CD8-positive, alpha-beta T cell (primary cell): ENCODE measurements at places on chromosomes 12 and 14.
A peak's percentile ranks its signal among the peaks of the same experiment; 100 is the strongest.

GRCh38 chr14:69865701-69866365, 13.4 kb upstream of the SMOC1 start:
- DNase-seq: no peak

GRCh38 chr12:14681190-14681589, 15.2 kb downstream of the GUCY2C start:
- DNase-seq: no peak

- DNase-seq: no peak
Observed at GRCh38 chr12:88111074-88111652, 30.7 kb downstream of the CEP290 start.

DNA sequence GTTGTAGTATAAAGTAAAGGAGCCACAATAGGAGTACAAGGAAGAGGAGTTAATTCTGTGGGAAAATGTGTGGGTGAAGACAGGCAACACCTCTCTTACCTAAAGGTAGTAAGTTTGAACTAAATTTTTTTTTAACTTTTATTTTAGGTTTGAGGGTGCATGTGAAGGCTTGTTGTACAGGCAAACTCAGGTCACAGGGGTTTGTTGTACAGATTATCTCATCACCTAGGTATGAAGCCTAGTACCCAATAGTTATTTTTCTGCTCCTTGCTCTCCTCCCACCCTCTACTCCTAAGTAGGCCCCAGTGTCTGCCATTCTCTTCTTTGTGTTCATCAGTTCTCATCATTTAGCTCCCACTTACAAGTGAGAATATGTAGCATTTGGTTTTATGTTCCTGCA, 70.5 kb downstream of the DNAI7 start:
- no peak for DNase-seq

GRCh38 chr14:103204852-103205540, 81.7 kb downstream of the TNFAIP2 start:
- DNase-seq: no peak

- peak; percentile 42 for DNase-seq
Observed at GRCh38 chr12:55728939-55729818, at the start of gene CD63. Gene CD63, minus strand, starts transcription at chr12:55729009. Its CDS starts 668 bp downstream, at chr12:55728341.

DNA sequence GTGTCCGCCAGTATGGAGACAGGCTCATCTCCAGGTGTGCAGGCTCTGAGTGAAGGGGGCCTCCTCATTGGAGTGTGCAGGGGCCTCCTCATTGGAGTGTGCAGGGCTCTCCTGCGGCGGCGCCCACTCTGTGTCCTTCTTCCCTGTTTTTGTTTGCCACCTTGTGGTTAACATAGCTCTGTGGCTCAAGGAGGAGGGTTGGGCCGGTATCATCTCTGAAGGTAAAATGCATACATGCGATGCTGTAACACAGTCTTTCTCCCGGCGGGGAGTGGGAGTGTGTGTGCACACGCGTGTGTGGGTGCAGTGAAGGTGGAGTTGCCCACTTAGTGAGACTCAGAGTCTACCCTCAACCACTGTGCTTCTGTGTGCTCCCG, 429.4 kb downstream of the ZFP36L1 start:
- DNase-seq: no peak

GRCh38 chr12:49655595-49656236, 32.4 kb downstream of the PRPF40B start:
- DNase-seq: no peak

DNA sequence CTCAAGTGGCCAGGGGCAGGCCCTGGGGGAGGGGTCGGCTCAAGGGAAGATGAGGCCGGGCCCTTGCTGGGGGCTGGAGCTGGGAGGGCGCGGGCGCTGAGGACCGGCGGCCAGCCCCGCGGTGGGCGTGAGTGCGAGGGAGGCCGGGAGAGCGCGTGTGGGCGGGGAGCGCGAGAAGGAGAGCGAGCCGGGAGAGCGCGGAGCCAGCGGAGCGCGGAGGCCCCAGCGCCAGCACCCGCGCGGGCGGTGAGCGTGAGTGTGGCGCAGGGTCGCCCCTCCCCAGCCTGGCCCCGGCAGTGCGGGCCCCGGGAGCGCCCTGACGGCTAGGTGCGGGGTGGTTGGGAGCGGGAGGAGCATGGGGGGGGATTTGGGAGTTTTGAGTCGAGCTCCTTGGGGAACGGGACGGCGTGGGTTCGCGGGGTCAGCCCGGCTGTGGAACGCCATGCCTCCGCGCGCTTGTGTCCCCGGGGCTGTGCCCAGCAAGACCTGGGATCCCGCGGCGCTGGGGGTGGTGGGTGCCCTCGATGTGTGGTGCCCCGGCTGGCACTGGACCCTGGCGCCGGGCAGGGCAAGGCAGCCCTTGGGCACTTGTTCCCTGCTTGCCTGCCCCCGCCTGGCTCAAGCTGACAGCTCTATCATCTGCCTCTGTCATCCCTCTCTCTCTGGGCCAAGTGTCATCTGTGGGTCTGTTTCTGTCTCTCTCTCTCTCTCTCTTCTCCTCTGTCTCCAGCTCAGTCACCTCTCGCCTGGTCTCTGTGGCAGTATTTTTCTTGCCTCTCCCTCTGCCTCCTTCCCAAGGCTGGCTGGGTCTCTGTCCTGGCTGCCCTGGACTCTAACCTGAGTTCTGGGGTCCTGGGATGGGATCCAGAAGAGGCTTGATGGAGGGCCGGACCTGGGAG, at the start of gene LBHD2:
TSS of gene LBHD2 (plus strand) at position 190 of the 899 bp plus-strand sequence. CDS start 1,803 bp downstream, outside the sequence.
- DNase-seq: no peak

- no peak for DNase-seq
Observed at GRCh38 chr12:43988838-43989560, 153.1 kb downstream of the TMEM117 start.

GRCh38 chr14:52876806-52877205, 74.0 kb downstream of the FERMT2 start:
- DNase-seq: no peak

GRCh38 chr12:78226763-78227162, 396.1 kb downstream of the NAV3 start:
- no peak for DNase-seq

GRCh38 chr14:70022771-70023445, 143.7 kb downstream of the SMOC1 start:
- DNase-seq: no peak

DNA sequence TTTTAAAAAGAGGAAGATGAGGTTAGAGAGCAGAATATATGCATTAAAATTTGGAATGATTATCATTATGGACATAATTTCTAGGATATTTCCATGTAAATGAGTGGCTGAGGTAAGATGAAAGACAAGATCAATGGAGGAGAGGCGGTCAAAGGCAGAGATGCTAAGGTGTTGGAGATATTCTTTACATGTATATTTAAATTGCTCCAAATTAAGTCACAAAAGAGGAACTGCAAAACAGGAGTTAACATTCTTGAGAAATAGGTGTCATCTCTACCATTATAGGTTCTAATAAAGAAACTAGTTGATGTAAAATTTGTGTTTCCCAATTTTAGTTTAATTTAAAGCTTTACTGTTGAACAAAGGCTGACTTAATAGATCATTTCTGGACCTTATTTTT, 268.5 kb upstream of the PPFIA2 start:
- no peak for DNase-seq

- no peak for DNase-seq
Observed at GRCh38 chr12:123940627-123940966, 32.0 kb downstream of the CCDC92 start.

DNA sequence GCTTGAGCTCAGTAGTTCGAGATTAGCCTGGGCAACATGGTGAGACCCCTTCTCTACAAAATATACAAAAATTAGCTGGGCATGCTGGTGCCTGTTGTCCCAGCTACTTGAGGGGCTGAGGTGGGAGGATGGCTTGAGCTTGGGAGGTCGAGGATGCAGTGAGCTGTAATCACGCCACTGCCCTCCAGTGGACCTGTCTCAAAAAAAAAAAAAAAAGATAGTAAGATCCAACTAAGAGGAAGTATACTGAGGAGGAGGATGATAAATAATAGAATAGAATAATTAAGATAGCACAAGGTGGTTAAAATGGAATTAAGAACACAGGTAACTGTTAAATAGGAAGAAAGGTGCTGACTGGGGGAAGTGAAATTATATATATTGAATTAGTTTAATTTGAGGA, 37.0 kb upstream of the BAZ1A start:
- DNase-seq: no peak

GRCh38 chr12:110965574-110965973, 45.2 kb upstream of the MYL2 start:
- no peak for DNase-seq

- DNase-seq: no peak
Observed at GRCh38 chr12:53496752-53497032, 2.6 kb downstream of the MAP3K12 start.

DNA sequence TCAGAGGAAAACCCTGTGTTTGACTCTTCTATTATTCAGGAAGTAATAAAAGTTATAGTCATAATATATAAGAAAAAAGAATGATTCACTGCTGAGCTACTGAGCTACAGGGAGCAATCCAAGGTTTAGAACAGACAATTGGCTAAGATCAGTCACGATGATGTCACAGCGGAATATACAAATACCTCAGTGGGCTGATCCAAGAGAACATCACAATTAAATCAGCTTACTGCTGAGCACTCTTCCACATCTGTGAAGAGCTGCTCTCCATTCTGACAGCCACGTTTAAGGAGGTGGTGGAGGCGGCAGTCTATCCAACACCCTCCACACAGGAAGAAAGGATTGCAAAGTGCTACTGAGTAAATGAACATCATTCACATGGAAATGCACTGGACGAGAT, 271.0 kb downstream of the APAF1 start:
- DNase-seq: no peak

DNA sequence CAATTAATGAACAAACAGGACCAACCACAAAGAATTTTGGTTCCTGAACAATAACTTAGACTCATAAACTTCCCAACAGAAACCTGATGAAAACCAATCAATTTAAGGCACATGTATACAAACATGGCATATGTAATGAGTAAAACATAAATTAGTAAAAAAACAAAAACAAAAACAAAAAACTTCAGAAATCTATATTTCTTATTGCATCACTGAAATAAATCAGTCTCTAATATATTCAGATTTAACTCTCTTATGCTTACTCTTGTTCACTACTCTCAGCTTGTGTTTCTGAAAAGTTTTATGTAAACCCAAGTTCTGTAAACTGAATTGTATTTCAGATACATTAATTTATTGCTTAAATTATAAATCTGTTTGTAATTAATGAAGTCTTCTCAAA, 233.7 kb downstream of the SLC25A21 start:
- no peak for DNase-seq

DNA sequence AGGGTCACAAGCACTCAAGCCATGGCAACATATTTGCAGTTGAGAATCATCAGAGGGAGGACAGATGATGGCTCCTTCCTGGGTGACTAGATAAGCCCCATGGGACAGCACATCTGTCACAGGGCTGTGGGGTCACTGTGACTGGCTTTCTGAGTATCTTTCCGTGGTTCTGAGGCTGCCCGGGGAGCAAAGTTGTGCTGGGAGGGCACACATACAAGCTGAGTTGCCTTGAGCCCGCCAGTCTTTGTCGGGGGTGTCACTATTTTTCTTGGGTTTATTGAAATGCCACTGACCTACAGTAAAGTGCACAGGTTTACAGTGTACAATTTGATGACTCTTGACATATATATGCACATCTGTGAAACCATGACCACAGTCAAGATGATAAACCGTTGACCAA, 17.2 kb upstream of the KIF26A start:
- no peak for DNase-seq

- DNase-seq: no peak
Observed at GRCh38 chr12:129234209-129234608, 380.9 kb downstream of the GLT1D1 start.

- DNase-seq: no peak
Observed at GRCh38 chr12:120537856-120538220, 3.7 kb downstream of the RNF10 start.

- no peak for DNase-seq
Observed at GRCh38 chr14:85463512-85463911, 66.4 kb upstream of the FLRT2 start.

DNA sequence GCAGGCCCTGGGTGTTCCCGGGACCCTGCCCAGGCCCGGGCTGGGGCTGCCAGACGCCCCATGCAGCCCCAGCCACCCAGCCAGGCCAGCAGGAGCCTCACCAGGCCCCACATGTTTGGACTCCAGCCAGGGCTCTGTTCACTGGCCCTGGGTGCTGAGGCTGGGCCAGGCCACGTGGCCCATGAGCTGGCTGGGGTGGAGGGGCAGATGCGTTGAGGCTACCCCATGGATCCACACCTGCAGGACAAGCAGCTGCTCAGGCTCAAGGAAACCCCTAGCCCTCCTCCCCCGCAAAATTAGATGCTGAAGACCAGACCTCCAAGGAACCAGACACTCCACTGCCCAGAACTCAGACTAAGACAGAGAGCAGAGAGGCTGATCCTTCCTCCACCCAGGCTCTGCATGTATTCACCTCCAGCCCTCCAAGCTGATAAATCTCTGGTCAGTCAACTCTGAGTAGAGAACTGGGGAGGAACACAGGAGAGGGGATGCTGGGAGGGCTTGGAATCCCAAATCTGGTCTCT, 1.6 kb downstream of the CDH24 start:
- DNase-seq: no peak

DNA sequence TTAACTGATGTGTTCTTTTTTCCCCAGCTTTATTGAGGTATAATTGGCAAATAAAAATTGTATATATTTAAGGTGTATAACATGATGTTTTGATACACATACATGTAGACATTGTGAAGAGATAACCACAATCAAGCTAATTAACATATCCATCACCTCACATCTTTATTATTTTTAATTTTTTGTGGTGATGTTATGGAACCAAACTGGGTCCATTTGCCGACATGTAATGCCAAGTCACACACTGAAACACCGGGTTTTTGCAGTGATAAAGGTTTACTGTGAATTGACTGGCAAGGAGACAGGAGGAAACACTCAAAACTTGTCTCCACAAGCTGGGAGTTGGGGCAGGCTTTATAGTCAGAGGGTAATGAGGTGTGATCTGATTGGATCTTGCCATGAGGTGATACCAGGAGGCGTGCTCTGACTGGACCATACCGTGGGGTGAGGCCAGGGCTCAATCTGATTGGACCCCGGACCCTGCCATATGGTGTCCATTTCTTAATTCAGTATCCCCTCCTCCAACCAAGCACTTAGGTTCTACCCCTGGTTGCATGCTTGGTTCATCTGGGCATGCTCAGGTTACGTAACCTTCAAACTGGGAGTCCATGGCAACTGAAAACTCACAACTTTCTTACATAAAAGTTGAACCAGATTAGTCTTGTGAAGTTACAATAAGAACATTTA, 11.8 kb upstream of the WSCD2 start:
- DNase-seq: no peak

DNA sequence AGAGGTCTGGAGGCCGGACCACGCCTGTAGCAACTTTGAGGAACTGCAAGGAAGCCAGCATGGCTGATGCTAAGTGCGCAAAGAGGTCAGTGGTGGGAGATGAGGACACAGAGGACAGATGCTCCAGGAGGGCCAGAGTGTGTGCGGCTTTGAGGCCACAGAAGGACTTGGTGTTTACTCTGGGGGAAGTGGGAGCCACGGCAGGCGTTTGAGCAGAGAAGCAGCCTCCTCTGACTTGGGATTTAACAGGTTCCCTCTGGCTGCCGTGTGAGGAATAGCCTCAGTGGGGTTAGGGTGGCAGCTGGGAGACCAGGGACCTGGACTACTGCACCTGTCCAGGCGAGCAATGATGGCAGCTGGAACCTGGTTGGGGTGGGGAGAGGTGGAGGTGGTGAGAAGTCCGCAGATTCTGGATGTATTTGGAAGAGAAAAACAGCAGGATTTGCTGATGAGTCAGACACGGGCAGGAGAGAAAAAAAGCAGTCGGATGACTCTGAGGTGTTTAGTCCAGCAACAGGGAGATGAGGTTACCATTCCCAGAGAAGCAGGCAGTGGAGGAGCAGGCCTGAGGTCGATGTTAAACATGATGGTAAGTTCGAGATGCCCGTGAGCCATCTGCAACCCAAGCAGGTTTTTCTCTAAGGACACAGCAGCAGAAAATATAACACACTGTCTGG, 143.5 kb downstream of the SCARB1 start:
- DNase-seq: no peak
